ENCODE measurements at places on chromosomes 16 and 17. TPM values are rescaled to one million over a fixed set of nuclear protein-coding genes. Genes with fewer than 3 reads are reported as not detected.

Gene TBC1D3I
- 0.27 TPM for total RNA-seq

Gene SLC5A10
- 0.26 TPM for total RNA-seq

Gene SLC16A5
- 34.0 TPM for total RNA-seq

Gene TAC4
- not detected for total RNA-seq

Gene TNK1
- 1.4 TPM for total RNA-seq

Gene ULK2
- 18.0 TPM for total RNA-seq

Gene SUPT6H
- total RNA-seq, result 73.8 TPM

Gene ZSCAN10
- not detected for total RNA-seq

Gene KRTAP17-1
- not detected for total RNA-seq

Gene DPEP3
- total RNA-seq, result not detected

Gene HSD3B7
- 15.4 TPM for total RNA-seq

Gene KRTAP4-9
- not detected for total RNA-seq

Gene HBA1
- total RNA-seq, result not detected

Gene CDRT15
- not detected for total RNA-seq

Data from A549 treated with Mapracorat at 1 μM for 4 hours (cell line).